A549 (cell line): ENCODE measurements at places on chromosomes 1 and 21.

DNA sequence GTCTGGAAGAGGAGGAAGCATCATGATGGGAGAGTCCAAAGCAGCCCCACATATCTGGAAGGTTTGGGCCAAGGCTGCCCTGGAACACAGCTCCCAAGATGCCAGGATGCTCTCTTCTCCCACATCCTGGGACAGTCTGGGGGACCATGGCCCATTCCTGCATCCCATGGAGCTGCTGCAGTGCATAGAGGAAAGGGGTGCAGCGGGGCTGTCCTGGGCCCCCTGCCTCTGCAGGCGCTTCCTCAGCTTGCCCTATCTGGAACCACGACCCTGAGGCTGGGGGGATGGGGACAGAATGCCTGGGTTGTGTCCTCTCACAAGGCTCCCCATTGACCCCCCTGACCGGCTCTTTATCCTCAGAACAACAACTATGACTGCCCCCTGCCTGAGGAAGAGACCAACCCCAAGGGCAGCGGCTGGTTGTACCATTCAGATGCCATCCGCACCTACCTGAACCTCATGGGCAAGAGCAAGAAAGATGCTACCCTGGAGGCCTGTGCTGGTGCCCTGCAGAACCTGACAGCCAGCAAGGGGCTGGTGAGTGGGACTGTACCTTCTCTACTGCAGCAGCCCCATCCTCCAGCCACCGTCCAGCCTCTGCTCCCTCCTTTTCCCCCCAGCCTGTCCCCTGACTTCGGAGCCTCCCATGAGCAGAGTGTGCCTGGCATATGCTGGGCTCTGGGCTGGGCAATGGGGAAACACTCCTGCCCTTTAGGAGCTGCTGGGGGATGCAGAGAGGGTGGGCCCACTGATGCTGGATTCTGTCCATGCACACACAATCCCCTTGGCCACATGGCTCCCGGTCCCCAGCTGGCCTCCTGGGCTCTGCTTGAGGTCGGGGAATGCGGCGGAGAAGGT, 39.6 kb downstream of the PKP1 start:
- no peak for DNase-seq

DNA sequence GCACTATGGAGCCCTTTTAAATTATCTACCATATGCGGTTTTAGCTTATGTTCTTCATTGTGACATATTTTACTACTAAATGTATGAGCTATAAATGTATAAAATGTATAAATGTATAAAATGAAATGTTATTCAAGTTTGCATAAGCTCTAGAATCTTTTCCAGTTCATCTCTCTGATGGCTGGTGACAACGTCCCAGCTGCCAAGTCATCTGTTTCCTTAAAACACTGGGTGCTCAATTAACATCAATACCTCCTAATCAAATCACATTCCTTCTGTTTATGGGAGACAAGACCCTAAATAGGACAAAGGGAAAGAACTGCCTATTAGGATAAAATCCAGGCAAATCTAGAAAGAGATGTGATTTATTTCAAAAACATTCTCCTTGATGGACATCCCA, 22.9 kb downstream of the DSTYK start:
- DNase-seq, result no peak

GRCh38 chr1:227260433-227260832, 57.9 kb downstream of the CDC42BPA start:
- DNase-seq, result no peak

- peak; percentile 39 for DNase-seq
Observed at GRCh38 chr1:79128722-79129121, 122.2 kb upstream of the ADGRL4 start.
